ENCODE measurements at places on chromosomes 2 and 18.

DNA sequence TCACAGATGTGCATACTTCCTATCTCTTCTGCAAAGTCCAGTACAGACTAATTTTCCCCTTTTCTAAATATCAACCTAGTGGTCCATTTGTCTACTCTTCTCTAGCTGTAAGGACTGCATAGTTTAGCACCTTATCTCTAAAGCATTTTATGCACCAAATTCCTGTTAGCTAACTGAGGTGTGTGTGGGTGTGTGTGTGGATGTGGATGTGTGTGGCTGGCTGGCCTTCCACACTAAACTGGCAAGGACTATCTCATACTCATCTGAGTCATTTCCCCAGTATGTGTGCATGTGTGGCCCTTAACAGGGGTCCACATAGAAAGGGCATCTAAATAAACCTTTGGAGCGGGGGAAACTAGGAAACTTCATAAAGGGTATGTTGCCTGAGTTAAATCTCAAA lies 139.6 kb downstream of the TTC32 start:
- no peak for DNase-seq

DNA sequence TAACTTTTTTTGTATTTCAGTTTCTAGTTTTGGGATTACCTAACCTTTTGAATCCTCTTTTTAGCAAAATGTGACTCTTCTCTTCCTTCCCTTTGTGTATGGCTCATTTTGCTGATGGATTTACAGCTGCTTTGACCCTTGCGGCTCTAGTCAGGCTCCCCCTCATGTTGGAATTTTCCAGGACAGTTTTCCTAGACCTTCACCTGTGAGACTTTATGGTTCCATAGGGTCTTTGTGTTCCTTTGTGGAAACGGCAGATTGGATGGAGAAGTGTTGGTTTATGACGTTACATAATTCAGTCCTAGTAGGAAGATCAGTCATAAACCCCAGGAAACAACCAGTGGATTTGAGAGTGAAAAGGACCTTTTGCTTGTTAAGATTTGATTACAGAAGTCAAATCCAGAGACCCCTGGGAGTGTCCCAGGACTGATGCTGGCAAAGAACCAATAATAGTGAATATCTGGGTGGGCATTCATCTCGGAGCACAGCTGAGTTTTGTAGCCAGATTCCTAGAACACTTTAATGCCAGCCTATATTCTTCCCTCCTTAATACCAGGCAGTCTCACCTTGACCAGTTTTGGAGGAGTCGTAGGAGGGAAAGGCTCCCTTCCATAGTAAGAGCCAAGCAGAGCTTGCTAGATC lies 42.7 kb downstream of the SOCS6 start:
- DNase-seq: no peak

- DNase-seq: no peak
These were observed 386.2 kb upstream of the HNRNPA3 start for GRCh38 chr2:176826356-176826755.

DNA sequence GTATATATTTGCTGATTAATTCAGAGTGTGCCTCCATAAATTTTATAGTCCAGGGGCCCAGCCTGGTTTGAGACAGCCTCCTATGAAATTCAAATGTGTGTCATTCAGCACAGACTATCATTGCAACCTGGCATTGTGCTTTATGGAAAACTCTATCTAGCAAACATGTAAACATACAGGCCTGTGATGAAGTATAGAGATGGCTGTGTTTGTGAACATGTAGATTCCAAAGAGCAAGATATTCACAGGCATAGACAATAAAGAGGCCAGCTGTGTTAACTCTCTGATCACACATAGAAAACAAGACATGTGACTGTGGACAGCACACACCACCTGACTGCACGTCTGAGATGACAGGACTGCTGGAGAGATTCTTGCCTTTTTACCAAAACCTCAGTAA lies 297.9 kb downstream of the EN1 start:
- no peak for DNase-seq

- DNase-seq: no peak
These were observed 101.3 kb upstream of the ETAA1 start for GRCh38 chr2:67295851-67296250.

- DNase-seq: no peak
These were observed 253.3 kb upstream of the TCF4 start for GRCh38 chr18:55841314-55841713.

Data from hepatocyte (in vitro differentiated cells).